ENCODE measurements at places on chromosomes 3 and 15.

DNA sequence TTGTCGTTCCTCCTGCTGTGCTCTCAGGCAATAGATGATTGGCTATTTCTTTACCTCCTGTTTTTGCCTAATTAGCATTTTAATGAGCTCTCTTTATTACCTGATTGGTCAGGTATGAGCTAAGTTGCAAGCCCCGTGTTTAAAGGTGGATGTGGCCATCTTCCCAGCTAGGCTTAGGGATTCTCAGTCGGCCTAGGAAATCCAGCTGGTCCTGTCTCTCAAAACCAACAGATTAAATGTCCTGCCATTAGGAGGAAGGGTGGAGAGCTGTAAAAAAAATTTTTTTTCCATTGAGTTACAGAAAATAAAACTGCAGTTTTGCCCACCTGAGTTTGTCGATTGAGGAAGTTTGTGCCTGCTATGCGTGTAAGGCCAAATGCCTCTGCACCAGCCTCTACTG is 5.4 kb upstream of the ACSBG1 start:
- no peak for DNase-seq

DNA sequence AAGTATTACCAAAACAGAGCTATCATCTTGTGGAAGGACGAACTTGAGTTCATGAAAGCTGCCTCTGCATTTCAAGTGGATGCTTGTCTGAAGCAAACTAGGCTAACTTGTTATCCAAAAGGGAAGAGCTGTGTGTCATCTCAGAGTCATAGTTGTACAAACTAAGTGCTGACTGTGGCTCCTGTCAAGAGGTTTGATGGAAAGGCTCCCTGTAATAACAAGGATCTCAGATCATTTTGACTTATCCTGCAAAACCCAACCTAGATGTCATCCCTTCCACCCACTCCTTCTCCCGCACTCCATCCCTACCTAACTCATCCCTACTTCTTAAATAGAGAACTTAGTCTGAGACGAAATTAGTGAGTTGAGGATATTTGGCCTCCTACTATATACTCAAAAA is 110.8 kb downstream of the NR2E3 start:
- no peak for DNase-seq

DNA sequence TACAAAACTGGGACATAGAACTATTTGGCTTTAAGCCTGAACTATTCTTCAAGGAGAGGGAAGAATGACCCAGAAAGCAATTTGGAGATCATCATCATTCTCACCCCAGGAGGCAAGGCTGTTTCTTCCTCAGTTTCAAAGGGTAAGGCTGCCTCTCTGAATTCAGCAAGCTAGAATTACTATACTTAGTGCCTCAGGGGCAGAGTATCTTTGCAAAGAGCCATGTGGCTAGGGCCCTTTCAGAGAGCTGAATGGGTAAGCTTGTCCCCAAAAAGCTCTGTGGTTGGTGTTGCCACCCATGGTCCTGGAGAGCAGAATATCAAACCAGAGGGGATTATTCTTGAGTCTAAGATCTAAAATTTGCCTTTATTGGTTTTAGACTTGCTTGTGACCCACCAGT is 720.3 kb upstream of the ARPP21 start:
- DNase-seq: no peak

GRCh38 chr15:41512940-41513505 is 604 bp downstream of the LTK start:
- DNase-seq: no peak

- no peak for DNase-seq
Observed at GRCh38 chr3:190238871-190239270, 83.4 kb downstream of the CLDN1 start.

DNA sequence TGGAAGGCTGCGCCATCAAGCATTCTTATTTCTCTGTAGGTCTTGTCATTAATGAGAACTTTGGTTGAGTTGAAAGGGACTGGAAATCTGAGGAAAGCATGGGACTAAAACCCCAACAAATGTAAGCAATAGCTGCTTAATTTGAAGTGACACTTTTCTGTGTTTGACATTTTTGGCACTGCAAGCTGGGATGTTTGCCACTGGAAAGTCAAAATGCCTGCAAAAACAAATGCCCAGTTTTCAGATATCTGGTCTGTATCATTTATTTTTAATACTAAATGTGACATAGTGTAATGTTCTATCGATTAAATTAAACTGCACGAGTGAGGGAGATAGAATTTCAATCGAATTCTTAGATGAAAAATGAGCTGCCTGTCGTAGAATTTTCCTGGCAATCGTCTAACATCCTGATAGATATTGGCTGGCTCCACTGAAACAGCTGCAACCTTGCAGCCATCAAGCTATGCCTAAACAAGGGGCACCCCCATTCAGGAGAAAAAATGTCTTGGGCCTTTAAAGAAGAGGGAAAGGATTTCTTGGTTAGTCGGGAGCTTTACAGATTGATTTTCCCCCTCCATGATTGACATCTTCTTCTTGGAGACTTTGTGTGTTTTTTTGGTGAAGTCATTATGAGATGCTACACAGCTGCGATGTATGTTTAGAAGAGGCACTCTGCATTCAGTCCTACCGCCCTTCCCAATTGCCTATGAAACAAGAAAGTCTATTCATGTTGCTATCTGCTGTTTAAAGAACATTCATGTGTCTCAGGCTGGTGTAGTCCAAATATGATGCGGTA is 316.7 kb upstream of the TBL1XR1 start:
- DNase-seq: no peak

- DNase-seq: no peak
Observed at GRCh38 chr3:101043687-101044078, 50.5 kb upstream of the ABI3BP start.

- DNase-seq: no peak
Observed at GRCh38 chr3:130316169-130316568, 29.3 kb upstream of the COL6A5 start.

DNA sequence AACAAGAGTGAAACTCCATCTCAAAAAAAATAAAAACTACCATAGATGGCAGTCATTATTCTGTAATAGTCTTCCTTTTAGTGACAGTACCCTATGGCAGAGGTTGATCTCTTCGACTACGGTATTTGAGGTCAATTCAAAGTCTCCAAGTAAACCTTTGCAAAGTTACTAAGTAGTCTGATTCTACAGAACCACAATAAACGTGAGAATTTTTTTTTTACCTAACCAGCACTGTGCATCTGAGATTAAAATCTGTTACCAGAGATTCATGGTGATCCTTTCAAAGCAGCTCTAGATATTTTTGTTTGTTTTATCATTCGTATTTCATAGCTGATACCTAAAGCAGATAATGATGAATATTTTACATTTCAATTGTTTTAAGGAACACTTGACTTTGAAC is 86.6 kb upstream of the CHD2 start:
- DNase-seq: no peak

- no peak for DNase-seq
Observed at GRCh38 chr3:61015408-61015807, 235.8 kb downstream of the FHIT start.

DNA sequence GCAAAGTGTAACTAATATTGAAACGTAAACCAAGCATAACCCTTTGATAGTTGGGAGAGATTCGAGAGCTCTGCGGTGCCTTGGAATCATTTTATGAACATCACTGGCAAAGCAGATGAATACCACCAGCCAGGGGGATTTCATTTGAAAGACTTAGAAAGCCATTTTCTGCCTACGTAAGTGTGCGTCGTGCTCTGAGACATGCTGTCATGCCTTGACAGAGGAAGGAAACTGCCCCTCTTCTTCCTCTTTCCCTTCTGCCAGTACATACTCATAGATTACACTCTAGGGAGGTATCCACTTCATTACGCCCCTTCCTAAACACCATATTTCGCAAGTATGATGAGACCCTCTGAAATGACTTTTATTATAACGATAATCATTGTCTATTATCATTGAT is 3.3 kb upstream of the MTHFS start:
- DNase-seq: no peak

GRCh38 chr15:88949734-88950400 is 36.7 kb upstream of the MFGE8 start:
- no peak for DNase-seq

DNA sequence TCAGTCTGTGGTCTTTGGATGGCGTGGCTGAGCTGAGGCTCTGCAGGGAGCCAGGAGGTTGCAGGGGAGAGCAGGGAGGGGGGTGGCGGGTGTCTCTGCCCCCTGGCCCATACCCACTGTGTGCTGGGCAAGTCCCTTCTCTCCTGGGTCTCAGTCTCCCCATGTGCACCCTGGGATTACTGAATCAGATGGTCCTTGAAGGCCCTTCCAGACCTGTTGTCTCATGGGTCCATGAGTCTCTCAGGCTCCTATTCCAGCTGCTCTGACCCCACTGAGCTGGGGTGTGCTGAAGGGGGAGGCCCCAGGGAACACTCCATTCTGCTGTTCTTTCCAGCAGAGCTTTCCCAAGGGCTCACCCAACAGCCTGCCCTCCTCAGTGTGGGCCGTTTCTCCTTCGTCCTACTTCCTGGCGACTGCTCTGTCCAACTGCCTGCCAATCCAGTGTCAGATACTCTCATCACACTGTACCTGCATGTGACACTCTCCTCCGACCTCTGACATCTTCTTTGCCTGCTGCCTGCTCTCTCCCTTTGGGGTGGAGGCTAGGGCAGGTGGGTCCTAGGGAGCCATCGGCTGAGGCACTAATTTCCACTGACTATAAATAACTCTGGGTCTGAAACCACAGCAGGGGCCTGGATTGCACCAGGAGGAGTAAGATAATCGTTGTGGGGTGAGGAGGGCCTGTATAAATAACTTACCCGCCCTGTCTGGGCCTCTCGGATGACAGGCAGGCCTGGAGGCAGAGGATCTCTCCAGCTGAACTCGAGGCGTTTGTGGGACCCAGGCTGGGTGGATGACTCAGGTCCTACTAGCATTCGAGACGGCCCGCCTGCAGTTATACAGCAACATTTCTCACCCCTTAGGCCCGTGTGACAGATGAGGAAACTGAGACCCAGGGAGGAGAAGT is 67.1 kb downstream of the ATP2B2 start:
- no peak for DNase-seq

GRCh38 chr3:158728061-158728377 is 4.2 kb downstream of the RARRES1 start:
- DNase-seq: no peak

GRCh38 chr15:47432826-47433225 is 284.5 kb upstream of the SEMA6D start:
- no peak for DNase-seq

DNA sequence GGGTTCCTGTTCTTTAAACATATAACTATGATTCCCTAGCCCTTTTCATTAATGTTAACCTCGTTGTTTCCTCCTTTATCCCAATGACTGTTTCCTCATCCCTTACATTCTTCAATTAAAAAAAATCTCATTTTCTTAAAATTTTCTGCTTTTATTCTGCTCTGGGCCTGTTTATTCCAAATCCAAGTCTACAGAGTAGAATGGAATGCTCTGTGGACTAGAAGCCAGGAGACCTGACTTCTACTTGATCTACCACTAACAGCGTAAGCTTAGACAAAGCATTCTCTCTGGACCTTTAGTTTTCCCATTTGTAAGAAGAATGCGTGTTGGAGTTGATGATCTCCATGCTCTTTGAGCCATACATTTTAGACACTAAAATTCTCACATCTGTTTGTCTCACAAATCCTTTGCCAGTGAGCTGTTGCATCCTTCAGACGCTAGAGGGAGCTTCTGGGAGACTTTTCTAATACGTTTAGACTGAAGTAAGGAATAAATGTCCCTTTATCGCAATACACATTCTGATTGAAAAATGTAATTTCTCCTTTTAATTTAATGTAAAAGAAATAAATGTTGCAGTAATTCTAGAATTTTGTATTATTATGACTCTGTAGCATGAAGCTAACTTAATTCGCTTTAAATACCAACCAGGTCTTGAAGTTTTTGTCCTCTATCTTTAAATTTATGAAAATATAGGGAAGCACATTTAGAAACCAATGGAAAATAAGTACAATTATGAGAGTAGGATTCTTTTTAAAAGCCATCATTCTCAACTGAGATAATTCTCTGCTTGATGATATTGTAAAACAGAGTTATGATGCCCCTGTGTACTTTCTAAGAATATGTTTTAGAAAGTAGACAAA is 21.7 kb upstream of the GMNC start:
- no peak for DNase-seq

GRCh38 chr3:29721789-29722188 is 440.9 kb downstream of the RBMS3 start:
- DNase-seq: no peak

- DNase-seq: no peak
Observed at GRCh38 chr3:173396191-173397041, 1.1 kb upstream of the NLGN1 start.

DNA sequence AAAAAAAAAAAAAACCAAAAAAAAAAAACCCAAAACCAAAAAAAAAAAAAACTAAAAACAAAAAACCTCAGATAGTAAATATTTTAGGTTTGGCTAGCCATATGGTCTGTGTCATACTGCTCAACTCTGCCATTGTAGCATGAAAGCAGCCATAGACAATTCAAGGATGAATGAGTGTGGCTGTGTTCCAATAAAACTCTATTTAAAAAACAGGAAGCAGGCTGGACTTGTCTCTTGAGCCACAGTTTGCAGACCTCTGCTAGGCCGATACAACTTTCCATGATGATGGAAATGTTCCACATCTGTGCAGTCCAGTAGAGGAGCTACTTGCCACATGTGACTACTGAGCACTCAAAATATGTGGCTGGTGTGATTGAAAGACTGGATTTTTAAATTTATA is 11.1 kb downstream of the EFCAB12 start:
- DNase-seq: no peak

- no peak for DNase-seq
Observed at GRCh38 chr3:23372285-23372684, 169.2 kb downstream of the UBE2E2 start.

DNA sequence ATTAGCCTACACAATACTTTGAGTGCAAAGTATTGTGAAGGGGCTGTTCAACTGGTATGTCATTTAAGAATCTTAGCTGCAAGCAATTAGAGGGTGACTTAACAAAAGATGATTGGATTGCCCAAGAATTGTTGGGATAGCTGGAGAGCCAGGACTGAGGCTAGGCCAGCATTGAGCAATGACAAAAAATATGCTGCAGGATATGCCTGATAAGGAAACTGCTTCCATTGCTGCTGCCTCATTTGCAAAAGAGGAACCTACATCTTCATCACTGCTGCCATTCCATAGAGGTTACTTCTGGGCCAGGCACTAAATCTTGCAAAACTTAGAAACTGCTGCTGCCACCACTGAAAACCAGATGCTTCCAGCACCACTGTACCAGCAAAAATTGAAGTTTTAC is 108.0 kb upstream of the TBC1D5 start:
- no peak for DNase-seq

All from activated CD8-positive, alpha-beta memory T cell treated with anti-CD3 and anti-CD28 coated beads for 4 hours (primary cell).